Upper lobe of left lung (tissue), 6 donors: ENCODE measurements at places on chromosomes 1 and 21. TPM values are rescaled to one million over a fixed set of nuclear protein-coding genes. Genes with fewer than 3 reads are reported as not detected.

GRCh38 chr1:4176841-4177240 is 276.8 kb upstream of the C1orf174 start:
- no peaks in the 10 kb centered on the region for H3K4me1 ChIP-seq
- no peak for DNase-seq
- no peaks in the 10 kb centered on the region for H3K27me3 ChIP-seq

Gene ITGB2
- total RNA-seq: 148 TPM

DNA sequence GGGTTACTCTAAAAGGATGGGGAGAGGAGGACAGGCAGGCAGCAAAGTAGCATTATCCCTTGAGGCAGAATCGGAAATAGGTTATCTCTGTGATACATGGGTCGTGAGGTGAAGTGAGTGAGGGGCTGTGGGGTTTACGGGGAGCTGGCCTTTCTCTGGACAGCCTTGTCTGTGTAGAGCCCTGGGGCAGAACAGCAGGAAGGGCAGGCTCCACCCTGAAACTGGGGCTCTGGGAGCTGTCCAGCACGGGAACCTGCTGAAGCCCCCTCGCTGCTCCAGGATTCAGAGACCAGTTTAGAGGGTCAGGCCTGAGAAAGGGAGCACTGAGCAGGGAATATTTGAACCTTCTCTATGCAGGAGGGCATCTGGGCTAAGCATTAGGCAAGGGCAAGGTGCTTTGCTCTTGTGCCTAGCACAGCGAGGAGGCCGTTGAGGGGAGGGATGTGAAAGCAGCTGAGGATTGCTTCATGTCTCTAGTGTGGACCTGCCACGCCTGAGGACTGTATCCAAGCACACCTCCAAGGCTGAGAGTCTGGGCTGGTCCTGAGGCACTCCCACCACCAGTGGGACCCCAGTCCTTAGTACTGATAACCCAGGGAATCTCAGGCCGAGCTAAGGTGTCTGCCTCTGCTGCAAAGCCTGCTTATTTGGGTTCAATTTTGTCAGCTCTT is 55.8 kb downstream of the NAV1 start:
- H3K4me3 ChIP-seq: no peak overlapping the region
- H3K4me1 ChIP-seq: peaks cover 32% of the 10 kb centered on the region
- no peaks in the 10 kb centered on the region for H3K27me3 ChIP-seq
- H3K27ac ChIP-seq: no peak overlapping the region

Gene KRTAP19-3
- total RNA-seq: not detected

Gene HMGCS2
- total RNA-seq: 1.2 TPM
